ENCODE measurements at places on chromosomes 16 and 17.

DNA sequence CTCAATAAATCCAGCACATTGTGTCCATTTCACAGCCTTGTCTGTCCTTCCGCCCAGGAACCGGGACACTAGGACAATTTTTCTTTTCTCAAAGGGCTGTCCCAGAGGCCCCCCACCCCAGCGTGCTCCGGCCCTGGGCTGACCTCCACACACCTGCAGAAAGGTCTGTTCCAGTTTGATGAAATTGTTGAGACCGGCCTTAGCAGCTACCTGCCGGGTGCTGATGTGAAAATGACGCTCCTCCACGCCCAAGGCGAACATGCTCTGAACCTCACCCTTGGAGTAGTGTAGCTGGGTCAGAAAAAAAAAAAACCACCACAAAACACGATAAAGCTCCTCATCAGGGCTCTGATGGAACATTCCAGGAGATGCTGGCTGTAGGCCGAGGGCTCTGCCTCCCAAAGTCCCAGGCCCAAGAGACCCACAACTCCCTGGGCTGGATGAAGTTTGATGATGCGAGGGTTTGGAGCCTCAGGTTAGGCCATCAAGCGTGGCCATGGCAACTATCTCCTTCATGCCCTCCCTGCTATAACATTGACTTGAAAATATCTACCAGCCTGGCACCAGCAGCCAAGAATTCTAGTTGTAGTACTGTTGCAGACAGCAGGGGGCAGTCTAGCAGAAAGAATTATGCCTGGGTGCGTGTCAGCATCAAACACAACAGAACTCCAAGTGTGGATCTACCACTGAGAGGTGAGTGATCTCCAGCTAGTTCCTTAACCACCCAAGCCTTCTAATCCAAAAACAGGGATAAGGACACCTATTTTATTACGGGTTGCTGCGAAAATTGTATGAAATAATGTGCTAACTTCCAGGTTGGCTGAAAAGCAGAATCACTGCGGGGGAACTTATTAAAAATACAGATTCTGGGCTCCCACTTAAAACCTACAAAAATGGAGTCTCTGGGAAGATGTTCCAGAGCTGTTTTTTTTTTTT, 62.1 kb downstream of the RMI2 start:
- peak; percentile 75 for DNase-seq

GRCh38 chr16:16992975-16993765, 477.6 kb downstream of the XYLT1 start:
- no peak for DNase-seq

DNA sequence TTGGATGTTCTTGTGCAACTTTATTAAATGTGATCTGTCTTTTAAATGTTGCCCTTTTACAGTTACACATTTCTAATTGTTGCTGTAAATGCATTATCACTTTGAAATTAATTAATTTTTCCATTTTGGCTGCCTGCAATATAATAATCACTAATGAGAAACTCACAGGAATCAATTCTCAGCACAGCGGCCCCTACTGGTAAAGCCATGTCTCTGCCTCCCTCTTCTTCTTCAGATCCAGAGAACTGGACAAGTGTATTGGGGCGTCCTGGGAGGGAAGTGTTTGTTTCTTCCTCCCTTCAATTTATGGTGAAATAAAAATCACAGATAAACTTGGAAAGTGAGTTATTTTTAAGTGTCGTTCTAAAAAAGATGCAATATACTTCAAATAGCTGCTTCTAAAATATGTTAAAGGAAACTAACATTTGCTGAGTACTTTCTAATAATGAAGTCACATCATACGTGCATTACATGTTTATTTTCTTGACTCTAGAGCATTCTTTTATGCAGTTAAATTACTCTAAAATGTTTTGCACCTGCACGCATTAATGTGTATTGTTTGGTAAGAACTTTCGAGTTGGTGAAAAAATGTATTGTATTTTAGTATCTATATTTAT, 338.0 kb downstream of the WWOX start:
- no peak for DNase-seq

- no peak for DNase-seq
These were observed 116.5 kb downstream of the ANKFN1 start for GRCh38 chr17:56269556-56270389.

GRCh38 chr16:77660311-77660710, 62.0 kb upstream of the NUDT7 start:
- peak; percentile 42 for DNase-seq

- DNase-seq = no peak
These were observed 1.5 kb downstream of the TRIM25 start for GRCh38 chr17:56912105-56912999.

- no peak for DNase-seq
These were observed 949 bp upstream of the GSPT1 start for GRCh38 chr16:11916524-11917285.

DNA sequence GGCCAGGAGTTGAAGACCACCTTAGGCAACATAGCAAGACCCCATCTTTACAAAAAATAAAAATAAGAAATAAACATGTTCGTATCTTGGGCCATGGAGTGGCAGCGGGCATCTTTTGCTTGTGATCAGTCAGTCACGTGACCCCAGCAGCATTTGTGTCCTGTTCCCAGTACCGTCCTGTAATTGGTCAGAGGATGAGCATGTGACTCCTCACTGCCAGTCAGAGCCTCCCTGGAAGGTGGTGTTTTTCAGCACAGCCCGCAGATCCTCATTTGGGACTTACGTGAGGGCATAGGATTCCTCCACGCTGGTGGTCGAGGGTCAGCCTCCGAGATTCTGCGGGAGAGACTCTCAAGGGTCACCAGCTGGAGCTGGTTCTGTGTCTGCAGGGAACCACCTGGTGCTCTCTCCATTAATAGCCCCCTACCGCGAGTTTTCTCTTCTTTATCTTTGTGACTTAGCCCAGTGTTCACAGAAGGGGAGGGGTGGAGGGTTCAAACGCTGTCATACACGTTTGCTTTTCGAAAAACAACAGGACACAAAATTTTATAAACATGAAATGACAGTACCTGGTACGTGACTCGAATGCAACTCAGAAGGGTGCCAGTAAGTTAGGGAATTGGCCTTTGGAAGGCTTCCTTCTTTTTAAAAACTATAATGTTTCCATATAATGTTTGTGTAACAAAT, 17.2 kb downstream of the MRC2 start:
- no peak for DNase-seq

- peak; percentile 71 for DNase-seq
These were observed 789 bp upstream of the PIPOX start for GRCh38 chr17:29042026-29042678.

DNA sequence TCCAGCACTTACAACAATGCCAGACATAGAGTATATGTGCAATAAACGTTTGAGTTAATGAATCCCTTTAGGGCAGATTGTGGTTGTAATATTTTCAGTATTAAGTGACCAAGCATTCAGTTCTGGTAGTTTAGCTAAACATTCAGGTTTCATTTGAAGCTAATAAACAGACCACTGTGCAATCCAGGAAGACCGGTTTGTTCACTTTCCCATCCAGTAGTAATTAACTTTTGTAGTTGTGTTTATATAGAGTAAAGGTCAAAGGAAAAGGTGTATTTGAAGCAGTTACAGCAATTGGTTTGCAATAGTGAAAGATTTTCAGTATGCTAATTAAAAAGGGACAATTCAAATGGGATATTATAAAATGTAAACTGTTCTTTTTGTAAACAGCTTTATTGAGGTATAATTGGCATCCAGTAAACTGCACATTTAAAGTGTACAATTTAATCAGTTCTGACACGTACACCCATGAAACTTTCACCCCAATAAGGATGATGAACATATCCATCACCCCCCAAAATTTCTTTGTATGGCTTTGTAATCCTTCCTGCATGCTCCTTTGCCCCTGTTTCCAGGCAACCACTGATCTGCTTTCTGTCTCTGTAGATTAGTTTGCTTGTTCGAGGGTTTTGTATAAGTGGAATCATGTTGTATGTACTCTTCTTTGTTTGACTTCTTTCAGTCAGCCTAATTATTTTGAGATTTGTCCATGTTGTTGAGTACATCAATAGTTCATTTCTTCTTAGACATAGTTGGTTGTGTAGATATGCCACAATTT, 26.3 kb downstream of the MRTFB start:
- peak; percentile 66 for DNase-seq

- DNase-seq = no peak
These were observed 26.3 kb upstream of the FZD2 start for GRCh38 chr17:44530896-44531418.

DNA sequence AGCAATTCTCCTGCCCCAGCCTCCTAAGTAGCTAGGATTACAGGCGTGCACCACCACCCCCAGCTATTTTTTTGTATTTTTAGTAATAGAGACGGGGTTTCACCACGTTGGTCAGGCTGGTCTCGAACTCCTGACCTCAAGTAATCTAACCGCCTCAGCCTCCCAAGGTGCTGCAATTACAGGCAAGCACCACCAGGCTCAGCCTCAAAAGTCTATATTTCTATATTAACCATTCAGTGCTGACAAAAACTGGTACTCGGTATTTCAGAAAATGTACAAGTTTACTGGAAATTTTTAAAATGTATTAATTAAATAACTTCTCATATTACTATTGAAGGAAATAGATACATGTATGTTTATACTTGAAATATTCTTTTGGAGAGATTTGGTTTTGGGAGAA, 1.4 kb upstream of the HEXD start:
- DNase-seq = no peak

DNA sequence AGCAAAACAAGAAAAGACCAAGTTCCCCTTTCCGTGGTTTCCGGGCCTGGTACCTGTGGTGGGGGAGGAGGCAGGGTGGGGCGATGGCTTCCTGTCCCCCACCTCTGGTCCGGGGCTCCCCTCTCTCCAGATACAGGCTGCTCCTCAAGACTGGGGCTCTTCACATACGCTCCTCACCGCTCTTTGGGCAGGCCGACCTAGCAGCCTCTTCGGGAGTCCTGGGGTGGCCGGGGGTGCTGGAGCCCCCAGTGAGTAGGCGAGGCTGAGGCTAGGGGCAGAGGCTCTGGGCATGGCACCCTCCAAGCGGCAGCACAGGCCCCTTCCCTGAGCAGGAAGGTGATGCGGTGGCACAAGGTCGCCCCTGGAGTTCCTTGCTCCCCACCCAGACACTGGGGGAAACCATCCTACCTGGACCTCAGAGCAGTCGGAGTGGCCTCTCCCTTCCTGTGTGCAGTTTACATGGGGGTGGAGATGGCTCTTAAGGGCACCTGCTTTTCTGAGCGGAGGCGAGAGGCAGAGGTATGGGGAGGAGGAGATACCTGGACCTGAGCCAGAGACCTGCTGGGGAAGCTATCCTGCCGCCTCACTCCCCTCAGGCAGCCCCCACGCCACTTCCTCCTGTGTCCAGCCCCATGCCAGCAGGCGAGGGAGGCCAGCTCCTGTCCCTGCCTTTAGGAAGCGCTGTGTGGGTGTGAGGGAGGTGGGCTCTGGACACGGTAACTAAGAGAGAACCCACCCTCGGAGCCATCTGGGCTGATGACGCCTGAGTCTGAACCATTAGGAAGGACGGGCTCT, 891 bp downstream of the CORO1A start:
- no peak for DNase-seq

DNA sequence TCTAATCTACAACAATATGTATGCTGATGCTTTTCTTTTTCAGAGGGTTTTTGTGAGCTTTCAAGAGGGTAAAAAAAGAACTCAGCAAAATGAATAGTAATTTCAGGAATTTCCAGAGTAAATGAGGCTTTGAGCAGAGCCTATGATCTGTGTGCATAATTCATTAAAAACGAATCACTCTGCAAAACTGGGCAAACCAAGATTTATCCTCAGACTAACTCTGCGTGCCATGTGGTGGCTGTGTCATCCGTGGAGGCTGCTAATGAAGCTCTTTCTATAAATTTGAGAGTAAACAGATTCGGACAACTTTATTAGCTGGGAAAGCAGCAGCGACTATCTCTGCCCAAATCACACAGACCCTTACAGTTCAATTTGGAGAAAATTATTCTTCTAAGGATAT, 83.8 kb downstream of the FOXL1 start:
- no peak for DNase-seq

DNA sequence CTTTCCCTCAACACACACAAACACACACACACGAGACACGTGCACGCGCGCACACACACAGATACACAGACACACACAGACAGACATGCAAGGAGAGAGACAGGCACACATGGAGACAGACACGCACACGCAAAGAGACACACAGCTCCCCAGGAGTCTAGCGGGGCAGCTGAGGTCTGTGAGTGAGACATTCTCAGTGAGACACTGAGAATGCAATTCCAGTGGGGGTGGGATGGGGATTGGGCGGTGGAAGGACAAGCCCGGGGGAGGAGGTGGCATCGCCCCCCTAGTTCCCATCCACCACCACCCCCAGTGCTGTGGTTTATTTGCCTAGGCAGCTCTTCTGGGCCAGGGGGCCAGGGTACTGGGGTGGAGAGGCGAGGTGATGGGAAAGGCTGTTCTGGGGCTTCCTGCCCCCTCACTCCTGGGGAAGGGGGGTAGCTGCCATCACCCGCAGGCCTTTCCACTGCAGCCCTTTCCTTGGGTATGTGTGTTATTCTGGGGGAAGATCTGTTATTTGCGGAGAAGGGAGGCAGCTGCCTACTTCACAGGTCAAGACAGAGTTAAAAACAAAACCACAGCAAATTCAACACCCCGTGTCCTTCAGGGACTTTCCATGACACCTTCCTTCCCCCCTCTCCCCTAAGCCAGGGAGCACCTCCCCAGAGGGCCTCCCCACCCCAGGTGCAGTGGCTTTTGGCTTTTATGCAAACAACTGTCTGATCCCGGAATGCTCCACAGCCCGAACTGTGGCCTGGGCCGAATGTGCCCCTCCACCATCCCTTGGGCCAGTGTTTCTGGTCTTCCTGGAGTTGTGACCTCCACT, 18.0 kb downstream of the GRB7 start:
- no peak for DNase-seq

DNA sequence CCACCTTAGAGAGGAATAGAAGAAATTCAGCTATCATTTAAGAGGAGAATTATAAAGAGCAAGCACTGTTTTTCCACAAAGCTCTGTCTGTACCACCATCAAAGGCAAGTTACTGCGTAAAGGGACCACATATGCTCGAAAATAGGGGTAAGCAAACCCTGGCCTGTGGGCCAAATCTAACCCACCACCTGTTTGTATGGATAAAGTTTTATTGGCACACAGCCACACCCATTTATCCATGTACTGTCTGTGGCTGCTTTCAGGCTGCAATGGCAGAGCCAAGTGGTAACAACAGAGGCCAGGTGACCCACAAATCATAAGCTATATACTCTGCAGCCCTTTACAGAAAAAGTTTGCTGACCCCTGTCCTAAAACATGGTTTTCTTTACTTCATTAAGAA, 180.3 kb downstream of the MRTFB start:
- DNase-seq = no peak
